ENCODE measurements at places on chromosomes 7 and 10.

GRCh38 chr10:101906586-101907183 is 63.1 kb upstream of the KCNIP2 start:
- no peak for DNase-seq

GRCh38 chr7:135434047-135434446 is 75.9 kb downstream of the CNOT4 start:
- no peak for DNase-seq

- DNase-seq: no peak
Measured at GRCh38 chr10:120719333-120719732, 131.8 kb upstream of the WDR11 start.

- DNase-seq: no peak
Measured at GRCh38 chr10:88114368-88114767, 250.9 kb downstream of the PTEN start.

DNA sequence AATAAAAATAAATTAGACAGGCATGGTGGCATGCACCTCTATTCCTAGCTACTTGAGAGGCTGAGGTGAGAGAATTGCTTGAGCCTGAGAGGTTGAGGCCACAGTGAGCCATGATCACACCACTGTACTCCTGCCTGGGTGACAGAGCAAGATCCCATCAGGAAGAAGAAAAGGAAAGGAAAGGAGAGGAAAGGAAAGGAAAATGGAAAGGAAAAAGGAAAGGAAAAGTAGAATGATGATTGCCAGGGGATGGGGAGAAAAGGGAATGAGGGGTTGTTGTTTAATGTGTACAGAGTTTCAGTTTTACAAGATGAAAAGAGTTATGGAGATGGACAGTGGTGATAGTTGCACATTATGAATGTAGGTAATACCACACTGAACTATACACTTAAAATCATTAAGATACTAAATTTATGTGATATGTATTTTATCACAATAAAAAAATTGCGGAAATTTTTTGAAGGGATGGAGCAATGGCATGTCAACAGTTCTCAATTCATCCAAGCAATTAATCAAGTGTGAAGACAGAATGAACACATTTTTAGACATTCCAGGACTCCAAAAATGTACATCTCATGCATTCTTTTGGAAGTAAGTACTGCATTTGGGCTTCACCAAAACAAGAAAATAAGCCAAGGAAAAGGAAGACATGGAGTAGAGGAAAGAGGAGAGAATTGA is 44.3 kb downstream of the IL6 start:
- no peak for DNase-seq

DNA sequence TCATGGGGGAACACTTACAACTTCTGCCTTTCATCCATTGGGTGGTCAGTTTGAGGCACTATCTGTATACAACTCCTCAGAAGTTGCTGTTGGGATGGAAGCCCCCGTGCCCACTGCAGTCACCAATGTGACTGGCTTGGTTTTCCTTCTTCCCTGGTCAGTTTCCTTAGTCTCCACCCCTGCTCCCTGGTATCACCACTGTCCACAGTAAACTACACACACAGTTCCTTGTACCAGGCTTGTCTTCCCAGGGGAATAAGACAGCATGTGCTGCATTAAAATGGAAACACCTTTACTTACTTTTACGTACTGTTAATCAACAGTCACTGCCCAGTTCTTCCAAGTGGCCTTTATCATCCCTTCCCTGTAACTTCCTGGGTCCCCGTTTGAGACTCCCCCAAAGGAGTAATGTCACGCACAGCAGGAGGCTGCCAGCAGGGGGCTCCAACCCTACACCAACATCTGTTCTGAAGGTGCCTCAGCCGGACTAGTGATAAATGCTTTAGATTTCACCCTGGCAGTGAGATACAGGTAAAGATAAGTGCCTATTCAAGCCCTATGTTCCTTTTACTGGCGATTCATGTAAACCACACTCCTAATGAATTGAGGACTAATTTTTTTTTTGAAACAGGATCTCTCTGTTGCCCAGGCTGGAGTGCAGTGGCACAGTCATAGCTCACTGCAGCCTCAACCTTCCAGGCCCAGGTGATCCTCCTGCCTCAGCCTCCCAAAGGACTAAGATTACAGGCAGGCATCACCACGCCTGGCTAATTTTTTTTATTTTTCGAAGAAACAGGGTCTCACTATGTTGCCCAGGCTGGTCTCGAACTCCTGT is 45.3 kb upstream of the PIK3AP1 start:
- DNase-seq: peak; percentile 29

DNA sequence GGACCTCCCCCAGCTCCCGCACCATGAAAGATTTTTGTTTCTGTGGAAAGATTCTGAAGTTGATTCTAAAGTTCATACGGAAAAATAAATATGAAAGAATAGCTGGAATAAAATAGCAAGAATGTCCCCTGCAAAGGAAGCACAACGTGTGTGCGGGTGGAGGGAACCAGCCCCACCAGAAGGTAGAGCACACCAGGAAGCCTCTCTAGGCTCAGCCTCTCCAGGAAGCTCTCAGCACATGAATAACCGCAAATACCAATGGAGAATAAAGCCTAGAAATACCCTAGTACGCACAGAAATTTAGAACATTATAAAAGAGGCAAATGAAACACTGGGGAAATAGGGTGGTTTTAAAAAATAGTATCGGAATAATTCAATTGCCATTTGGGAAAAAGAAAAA is 24.6 kb upstream of the FAM170B start:
- DNase-seq: no peak

- DNase-seq: no peak
Measured at GRCh38 chr10:70887804-70888800, at the start of gene PCBD1. Gene PCBD1, minus strand, starts transcription at chr10:70888565. Its CDS starts 32 bp downstream, at chr10:70888533.

DNA sequence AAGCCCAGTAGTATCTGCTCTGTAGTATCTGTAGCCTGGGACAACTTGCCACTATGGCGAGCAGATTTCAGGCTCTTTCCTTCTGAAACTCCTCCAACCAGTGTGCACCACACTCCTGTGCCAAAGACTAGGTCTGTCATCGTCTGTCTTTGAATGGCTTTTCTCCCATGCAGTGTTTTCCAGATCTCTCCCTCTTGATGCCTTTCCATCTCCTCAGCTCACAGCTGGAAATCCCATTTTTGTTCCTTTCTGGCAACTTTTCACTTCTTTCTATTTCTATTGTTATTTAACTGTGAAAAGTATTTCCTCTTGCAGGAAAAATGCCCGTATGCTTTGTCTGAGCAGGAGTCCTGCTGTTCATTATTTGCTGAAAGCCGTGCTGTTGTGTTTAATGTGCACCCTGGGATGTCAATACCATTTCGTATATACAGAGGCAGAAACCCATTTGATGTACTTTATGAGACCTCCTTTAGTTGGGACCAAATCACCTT is 373.7 kb downstream of the PHTF2 start:
- DNase-seq: no peak

GRCh38 chr7:73521636-73522104 is 423 bp downstream of the BAZ1B start:
- no peak for DNase-seq

DNA sequence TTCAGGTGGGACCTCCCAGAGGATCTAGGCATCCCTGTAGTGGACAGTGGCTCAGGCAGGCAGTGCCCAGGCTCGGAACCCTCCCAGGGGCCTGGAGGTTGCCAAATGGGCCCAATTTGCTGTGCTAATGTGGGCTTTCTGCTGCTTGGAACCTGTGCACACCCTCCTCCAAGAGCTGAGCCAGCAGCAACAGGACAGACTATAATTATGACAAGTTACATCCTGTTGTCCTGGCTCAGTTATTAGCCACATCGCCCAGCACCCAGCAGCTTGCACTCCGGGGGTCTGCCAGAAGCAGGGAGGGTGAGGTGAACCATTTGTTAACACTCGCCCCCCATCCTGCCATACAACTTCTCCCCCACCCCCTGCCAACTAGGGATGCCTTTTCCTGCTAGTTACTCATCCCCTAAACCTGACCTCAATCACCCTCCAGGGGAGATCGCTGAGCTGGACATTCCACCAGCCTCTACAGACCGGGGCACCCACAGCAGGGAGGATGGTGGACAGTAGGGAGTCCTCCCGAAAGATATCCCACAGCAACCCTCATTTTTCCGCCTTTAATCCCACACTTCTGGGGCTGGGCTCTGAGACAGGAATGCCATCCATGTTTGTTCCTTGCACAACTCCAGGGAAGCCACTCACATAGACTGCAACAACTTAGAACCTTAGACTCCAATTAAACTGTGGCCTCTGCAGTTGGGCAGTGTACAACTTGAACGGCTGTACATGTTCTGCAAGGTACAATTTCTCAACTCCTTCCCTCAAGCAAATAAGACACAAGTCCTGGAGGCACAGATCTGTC is 7.9 kb upstream of the MYL10 start:
- no peak for DNase-seq

- no peak for DNase-seq
Measured at GRCh38 chr7:151272405-151272804, 23.9 kb upstream of the SMARCD3 start.

DNA sequence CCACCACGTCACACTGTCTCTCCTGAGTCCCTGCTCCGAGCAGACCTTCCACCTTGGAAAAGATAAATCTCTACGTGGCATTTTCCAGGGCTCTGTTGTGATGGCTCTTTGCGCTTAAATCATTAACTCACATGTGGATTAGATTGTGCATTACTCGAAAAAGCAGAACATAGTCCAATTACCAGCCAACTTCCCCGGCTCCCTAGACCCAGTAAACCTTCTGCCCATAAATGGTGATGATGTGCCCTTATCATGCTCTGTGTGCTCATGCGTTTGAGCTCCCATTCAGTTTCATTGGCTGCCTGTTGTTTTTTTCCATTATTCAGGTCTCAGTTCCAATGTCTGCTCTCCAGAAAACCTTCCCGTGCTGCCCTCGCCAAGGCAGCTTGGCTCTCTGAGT is 471.2 kb downstream of the GLRX3 start:
- no peak for DNase-seq

- DNase-seq: no peak
Measured at GRCh38 chr7:23003505-23004246, 10.3 kb downstream of the HYCC1 start.

GRCh38 chr7:143322760-143323633 is 7.1 kb downstream of the CLCN1 start:
- DNase-seq: peak; percentile 5

DNA sequence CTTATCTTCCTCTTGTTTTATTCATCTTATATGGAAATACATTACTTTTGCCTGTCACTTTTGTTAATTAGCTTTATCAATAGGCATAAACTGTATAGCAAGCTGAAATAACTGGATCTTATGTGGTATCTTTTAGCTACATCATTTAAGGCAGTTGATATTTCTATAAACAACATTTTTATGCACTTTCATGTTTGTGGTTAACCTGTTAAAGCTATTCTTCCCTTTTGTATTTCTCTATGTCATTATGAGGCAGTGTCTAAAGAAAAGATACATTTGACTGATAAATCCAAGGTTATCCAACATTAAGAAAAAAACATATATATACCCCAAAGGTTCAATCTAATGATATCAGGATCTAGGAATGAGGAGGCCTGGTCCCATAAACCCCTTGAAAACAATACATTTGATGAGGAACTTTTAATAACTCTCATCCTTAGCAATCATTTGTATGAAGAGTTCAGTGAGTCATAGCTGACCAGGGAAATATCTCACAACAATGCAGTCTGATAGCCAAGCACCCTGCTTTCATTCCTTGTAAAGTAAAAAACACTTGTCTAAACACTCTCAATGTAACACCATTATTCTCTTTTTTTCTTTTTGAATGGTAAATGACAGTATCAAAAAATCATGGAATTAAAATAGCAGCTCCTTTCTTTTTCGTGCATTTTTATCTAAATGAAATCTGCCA is 300.9 kb downstream of the NEBL start:
- DNase-seq: no peak

DNA sequence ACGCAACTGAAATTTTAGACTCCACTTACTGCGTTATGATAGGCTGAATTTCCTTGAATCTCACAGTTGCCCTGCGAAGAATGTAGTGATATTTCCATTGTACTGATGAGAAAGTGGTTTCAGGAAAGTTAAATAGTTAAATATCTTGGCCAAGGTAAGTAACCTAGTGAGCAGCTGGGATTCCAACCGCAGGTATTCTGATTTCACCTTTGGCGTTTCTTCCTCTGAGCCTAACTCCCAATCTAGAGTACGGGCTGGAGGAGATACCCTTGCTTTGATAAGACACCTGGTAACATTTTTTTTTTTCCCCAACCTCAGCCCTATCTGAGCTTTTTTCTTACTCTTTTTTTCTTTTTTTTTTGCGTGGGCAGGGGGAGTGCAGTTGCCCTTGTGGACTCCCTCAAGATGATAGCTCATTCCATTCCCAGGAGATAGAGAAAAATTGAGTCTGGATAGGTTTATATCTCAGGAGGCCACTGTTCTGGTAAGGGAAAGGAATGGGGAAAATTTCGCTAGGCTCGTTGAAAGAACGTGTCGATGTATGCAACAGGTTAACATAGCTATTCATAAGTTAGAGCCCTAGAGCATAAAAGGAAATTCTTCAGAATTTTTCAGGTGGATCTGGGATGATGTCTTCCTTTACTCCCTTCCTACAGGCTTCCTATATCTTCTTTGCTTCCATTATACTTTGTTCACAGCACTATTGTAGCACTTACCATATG is 3.1 kb upstream of the TAS2R38 start:
- DNase-seq: no peak

GRCh38 chr10:90960355-90960814 is 39.5 kb upstream of the ANKRD1 start:
- peak; percentile 79 for DNase-seq

GRCh38 chr10:98367604-98368451 is 47.2 kb downstream of the PYROXD2 start:
- no peak for DNase-seq

DNA sequence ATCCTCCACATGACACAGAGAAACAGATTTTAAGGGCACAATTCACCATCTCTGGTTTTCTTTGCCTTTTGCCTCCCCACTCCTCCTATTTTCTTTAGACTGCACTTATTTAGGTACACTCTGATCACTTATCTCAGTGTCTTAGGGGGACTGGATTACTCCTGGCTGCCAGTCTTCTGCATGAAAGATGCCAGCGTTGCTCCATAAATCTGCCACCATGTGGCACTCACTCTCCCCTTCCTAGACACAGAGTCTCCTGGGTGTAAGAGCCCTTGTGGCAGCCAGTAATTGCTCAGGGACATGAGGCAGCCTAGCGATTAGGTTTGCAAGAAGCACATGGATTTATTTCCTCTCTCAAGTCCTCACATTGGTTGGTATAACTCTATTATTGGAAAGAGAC is 34.5 kb upstream of the RBM20 start:
- no peak for DNase-seq

DNA sequence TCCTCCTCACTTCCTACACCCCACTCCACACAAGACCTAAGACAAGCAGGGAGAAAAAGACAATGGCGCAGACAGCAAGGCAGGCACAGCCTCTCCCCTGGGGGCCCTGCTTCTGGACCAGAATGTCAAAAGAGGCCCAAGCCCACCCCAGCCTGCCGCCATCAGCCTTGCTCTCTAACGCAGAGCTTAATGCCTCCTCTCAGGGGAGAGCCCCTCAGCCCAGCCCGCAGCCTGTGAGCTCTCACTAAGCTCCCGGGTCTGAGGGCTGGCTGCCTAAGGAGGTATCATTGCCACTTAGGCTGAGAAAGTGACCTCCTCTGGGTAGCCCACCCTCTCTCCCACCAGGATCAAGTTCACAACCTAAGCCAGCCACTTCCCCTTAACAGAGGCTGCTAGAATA is 16.7 kb downstream of the SLIT1 start:
- no peak for DNase-seq

Measured in HFF-Myc (cell line).